ENCODE measurements at places on chromosomes 7 and 10.

DNA sequence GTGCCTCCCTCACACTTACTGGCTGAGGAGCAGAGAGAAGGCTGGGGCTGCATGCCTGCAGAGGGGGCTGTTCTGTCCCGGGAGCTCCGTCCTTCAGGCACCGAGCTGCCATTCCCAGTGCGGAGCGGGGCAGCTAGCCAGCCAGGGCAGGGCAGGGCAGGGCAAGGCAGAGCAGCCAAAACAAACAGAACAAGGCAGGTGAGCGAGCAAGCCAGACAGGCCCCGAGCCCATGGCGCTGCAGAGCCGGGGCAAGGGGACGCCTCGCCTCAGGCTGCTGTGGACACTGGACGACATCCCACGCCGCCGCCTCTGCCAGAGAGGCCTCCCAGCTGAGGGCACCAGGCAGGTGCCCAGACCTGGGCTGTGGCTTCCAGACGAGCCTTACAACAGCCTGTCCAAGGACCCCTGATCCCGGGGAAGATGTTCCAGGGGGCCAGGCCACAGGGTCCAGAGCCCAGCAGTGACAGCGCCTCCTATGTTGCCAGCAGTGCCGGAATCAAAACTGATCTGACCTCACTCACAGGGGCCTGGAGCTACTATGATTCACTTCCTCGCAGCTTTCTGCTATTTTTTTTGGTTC is 8.2 kb upstream of the NDST2 start:
- DNase-seq = no peak

DNA sequence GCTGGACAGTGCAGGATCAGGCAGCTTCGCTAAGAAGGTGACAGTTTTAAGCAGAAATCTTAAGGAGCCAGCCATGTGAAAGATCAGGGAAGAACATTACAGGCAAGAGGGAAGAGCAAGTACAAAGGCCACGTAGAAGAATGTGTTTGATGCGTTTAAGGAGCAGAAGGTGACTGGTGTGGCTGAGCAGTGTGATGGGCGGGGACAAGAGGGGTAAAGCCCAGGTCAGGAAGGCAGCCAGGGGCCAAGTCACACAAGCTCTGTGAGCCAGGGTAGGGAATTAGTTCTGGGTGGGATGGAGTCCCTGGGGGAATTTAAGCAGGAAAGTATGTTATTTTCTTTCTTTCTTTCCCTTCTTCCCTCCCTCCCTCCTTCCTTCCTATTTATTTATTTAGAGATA is 166.9 kb downstream of the SH3PXD2A start:
- no peak for DNase-seq

DNA sequence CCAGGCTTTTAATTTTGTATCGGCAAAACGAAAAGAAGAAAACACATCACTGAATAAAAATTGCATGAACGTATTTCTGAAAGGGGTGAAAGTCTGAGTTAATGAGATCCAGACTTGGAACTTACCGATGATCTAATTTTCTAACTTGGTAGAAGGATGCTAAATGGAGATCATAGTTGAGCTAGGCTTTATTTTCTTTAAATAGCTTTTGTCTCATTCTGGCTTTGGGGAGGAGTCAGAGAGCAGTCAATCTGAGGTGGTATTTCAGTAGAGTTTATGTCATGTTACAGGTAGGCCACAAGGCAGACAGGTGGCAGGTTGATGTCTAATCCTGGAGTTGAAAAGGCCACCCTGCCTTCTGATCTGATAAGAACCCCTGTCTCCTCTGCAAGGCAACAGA is 161.9 kb downstream of the KIAA1217 start:
- DNase-seq = no peak

GRCh38 chr7:39365751-39366295 is 200.4 kb upstream of the YAE1 start:
- no peak for DNase-seq

DNA sequence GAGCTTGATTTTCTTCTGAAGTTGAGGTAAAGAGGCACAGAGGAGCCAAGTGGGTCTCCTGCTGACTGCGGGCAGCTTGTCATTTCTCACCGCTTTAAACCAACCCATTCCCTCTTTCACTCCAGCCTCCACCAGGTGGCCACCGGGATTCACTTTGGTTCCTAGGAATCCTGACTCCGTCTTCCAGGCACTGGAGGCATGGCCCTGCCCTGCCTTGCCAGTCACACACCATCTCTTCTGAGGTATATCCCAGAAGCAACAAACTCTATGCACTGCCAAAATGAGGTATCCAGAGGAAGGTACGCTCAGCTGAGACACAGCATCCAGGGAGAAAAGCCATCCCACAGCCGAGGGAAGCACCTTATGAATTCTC is 280.8 kb downstream of the TNS3 start:
- no peak for DNase-seq

- DNase-seq = no peak
Measured at GRCh38 chr7:36523371-36524101, 133.9 kb downstream of the ANLN start.

DNA sequence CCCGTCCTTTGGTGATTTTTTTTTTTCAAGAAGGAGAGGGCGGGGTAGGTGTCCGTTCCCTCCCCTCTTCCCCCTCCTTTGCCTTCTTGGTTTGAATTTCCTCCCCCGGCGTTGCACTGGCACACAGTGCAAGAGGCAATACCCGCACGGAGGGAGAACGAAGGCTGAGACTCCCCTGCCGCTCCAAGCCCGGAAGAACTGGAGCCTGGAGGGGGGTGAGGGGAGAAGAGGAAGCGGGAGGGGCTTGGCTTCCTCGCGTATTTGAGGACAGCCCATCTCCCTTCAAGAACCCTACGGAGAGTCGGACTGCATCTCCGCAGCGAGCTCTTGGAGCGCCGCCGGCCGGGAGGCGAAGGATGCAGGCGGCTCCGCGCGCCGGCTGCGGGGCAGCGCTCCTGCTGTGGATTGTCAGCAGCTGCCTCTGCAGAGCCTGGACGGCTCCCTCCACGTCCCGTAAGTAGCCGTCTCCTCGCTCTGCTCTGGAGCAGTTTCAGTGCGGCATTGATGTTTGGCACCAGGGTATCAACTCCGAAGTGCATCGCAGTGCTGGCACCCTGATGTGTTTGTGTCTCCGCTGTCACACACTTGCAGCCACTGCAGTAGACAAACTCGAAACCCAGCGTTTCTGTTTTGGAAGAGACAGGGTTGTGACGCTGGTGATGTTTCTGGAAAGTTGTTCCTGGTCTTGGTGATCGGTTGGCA is at the start of gene CNTNAP2:
TSS of gene CNTNAP2 (plus strand) at position 281 of the 702 bp plus-strand sequence. CDS start at position 357, 76 bp downstream.
- DNase-seq = no peak

- no peak for DNase-seq
Measured at GRCh38 chr7:30238721-30239441, 45.5 kb upstream of the ZNRF2 start.

DNA sequence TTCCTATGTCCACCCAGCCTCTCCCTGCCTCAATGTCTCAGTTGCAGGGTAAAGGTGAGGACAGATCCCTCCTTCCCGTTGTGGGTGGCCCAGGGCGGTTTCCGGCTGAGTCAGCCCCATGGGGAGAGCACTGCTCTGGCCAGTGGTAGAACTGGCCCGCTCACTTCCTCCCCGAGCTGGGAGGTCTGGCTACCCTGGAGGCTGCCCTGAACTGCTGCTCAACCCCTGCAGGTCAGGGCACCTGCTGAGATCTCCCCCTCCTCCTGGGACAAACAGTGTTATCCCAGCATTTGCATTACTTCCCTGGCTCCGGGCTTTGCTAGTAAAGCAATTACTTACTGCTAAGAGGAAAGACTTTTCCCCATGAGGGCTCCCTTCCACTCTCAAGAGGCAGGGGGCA is 21.4 kb upstream of the IMPDH1 start:
- DNase-seq = no peak

DNA sequence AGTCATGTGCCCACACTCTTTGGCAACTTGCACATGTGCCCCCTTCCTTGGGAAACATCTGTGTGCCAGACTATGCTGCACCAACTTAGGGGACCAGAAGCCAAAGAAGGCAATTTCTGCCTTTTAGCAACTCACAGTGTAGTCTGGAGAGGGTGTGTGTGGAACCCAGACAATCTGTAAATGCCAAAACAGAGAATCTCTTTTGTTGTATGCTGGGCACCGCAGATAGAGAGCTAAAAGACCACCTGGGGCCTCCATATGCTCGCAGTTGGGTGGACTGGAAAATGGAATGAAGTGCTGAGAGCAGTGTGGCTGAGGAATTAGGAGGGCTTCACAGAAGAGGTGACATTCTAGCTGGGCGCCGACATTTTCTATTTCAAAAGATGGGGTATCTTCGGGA is 26.4 kb downstream of the UBTD1 start:
- DNase-seq = no peak

DNA sequence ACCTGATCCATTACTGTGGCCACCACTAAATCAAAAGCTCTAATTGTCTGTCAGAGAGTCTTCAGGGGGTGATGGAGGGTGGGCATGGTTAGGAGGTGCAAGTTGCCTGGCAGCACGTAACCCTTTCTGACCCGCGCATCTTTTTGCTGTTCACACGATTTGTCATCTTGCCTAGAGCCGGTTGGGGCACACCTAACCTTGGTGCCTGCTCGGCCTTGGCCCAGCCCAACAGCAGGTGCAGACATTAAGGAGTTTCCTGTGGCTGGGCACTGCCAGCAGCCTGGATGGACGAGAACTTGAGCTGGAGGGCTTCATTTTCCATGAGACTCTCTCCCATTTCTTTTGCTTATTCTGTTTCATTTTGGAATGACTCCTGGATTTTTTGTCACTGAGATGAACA is 41.0 kb upstream of the PTF1A start:
- DNase-seq = no peak

DNA sequence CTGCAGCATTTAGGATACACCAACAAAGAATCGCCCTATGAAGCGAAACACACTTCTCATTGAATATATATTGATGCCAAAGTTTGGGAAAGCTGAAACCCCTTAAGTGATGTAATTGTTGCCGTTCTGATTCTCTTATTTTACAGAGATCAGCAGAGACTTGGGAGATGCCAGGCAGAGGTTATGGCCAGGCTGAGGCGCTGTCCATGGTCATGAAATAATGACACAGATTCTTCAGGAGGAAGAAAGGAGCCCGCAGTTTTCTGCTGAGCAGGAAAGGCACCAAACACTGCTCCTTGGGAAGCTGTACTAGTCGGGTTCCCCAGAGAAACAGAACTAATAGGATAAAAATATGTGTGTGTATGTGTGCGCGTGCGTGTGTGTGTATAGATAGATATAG is 566.0 kb downstream of the CALN1 start:
- DNase-seq = no peak

GRCh38 chr7:48161407-48162125 is 9.7 kb upstream of the ABCA13 start:
- no peak for DNase-seq

GRCh38 chr7:77482015-77482414 is 55.1 kb upstream of the PTPN12 start:
- no peak for DNase-seq

DNA sequence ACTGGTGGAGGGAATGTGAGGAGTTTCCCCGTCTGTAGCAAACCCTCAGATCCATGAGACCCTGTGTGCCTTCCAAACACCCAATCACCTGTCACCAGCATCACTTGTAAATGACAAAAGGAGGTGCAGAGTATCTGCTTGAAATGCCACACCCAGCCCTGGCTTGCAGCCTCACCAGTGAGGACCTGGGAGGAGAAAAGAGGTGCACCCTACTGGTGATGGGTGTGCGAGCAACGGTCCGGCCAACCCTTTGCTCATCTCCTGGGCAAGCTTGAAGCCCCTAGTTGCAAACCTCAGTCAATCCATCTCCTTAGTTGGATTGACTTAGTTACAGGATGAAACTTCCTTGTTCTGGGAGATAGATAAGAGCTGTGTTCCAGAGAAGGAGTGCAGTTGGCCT is 62.4 kb upstream of the WAPL start:
- no peak for DNase-seq

- no peak for DNase-seq
Measured at GRCh38 chr7:108135446-108136190, 5.5 kb upstream of the LAMB4 start.

- no peak for DNase-seq
Measured at GRCh38 chr7:39417642-39418041, 148.6 kb upstream of the YAE1 start.

DNA sequence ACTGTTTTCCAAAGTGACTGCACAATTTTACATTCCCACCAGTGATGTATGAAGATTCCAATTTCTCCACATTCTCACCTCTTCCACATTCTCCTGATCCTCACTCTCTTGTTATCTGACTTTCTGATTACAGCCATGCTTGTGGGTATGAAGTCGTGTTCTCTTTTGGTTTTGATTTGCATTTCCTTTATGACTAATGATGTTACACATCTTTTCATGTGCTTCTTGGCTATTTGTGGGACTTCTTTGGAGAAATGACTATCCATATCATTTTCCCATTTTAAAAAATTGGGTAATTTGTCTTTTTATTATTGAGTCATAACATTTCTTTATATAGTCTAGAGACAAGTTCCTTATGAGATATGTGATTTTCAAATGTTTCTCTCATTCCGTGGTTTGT is 10.5 kb upstream of the GIMAP8 start:
- no peak for DNase-seq

DNA sequence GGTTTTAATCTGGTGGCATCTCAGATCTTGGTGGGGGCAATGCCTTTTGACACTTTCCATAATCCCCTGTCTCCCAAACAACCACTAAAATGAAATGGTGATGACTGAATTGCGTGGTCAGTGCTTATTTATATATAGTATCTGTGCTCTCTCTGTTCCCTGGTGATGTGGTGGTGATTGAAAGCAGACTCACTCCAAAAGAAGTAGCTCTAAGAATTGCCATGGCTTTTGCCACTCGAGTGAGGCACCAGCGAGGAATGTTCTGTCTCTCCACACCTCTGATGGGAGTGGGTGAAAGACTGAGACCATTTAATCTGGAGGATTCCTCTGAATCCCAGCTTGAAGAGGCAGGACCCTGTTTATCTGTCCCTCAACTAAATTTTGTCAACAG is 2.8 kb downstream of the DUSP5 start:
- no peak for DNase-seq

GRCh38 chr7:142960955-142961512 is 1.1 kb downstream of the KEL start:
- no peak for DNase-seq

GRCh38 chr7:44537442-44537841 is 3.7 kb downstream of the NPC1L1 start:
- no peak for DNase-seq

- no peak for DNase-seq
Measured at GRCh38 chr7:145263886-145264285, 428.0 kb upstream of the TPK1 start.

- no peak for DNase-seq
Measured at GRCh38 chr7:41820111-41820671, 117.3 kb upstream of the INHBA start.

- no peak for DNase-seq
Measured at GRCh38 chr7:24574386-24574785, 1.1 kb downstream of the PALS2 start.

- DNase-seq = no peak
Measured at GRCh38 chr7:83415840-83416239, 233.1 kb downstream of the SEMA3E start.

GRCh38 chr7:158094046-158094445 is 493.6 kb downstream of the PTPRN2 start:
- no peak for DNase-seq

DNA sequence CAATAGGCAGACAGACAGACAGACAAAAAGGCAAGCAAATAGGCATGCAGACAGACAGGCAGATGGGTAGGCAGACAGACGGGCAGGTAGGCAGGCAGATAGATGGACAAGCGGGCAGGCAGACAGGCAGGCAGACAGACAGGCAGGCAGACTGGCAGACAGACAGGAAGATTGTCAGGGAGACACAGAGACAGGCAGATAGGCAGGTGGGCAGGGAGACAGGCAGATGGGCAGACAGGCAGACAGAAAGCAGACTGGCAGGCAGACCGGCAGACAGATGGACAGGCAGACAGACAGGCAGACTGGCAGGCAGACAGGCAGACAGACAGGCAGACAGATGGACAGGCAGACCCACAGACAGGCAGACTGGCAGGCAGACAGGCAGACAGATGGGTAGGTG is 70.3 kb upstream of the MYL10 start:
- no peak for DNase-seq

- DNase-seq = no peak
Measured at GRCh38 chr7:77455321-77455720, 39.2 kb upstream of the GSAP start.
